ENCODE measurements at places on chromosomes 2 and 18. TPM values are rescaled to one million over a fixed set of nuclear protein-coding genes. Genes with fewer than 3 reads are reported as not detected.

DNA sequence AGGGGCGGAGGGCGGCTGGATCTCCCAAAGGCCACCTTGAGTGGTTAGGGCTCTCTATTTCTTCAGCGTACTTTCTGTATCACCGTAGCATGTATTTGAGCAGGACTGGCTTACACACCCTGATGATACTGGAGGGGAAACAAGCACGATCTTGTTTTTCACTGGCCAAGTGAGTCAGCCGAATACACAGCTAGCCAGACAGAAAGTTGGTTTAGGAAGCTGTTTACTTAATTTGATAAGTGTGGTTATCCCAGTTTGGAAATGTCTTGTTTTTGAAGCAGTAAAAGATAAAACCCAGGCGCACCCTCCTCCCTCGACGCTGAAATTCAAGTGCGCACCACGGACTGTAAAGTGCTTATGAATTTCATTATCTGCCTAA is 582 bp downstream of the RIOK3 start:
- no peak for DNase-seq

- DNase-seq, result no peak
Observed at GRCh38 chr2:180966378-180966777, 14.0 kb upstream of the UBE2E3 start.

DNA sequence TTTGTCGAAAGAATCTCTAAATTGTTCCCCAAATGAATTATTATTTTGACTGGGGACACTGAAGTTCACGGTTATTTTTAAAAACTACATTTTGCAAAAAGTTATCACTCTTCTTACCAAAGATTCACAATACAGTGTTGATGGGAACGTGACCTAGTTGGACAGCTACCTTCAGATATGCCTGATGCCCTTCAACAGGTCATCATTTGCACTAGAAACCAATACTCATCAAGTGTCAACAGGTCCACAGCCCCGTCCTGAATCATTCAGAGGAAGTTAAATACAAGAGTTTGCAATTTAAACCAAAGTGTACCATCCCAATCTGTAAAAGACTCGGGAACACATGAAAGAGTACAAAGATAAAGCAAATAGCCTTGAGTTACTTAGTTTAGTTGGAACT is 28.3 kb downstream of the BCL2 start:
- DNase-seq, result no peak

DNA sequence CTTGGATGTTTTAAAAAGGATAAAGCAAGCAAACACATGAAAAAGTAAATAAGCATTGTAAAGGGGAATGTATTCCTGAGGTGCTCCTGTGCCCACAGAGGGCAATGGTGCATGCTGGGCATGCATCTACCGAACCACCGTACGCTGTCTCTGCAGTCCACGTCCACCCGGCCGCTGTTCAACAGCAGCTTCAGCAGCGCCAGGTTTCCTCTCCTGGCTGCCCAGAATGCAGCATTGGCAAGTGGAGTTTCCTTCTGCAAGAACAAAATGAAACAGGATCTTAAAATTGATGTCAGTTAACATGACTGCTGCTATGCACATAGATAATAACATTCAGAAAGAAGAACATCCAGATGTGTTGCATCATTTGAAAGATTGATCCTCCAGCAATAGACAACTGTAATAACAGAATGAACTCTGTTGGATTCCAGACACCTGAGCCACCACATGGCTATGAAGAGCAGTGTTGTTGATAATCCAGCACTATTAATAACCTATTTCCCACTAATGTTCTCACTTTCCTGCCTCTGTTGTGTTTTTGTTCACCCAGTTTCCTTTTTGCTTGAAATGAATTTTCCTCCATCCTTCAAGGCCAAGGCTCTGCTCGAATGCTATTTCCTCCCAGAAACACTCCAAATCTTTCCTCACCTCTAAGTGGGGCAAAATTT is 13.6 kb downstream of the ANKRD29 start:
- no peak for DNase-seq

- DNase-seq, result no peak
Observed at GRCh38 chr2:67018301-67018700, 378.8 kb upstream of the ETAA1 start.

DNA sequence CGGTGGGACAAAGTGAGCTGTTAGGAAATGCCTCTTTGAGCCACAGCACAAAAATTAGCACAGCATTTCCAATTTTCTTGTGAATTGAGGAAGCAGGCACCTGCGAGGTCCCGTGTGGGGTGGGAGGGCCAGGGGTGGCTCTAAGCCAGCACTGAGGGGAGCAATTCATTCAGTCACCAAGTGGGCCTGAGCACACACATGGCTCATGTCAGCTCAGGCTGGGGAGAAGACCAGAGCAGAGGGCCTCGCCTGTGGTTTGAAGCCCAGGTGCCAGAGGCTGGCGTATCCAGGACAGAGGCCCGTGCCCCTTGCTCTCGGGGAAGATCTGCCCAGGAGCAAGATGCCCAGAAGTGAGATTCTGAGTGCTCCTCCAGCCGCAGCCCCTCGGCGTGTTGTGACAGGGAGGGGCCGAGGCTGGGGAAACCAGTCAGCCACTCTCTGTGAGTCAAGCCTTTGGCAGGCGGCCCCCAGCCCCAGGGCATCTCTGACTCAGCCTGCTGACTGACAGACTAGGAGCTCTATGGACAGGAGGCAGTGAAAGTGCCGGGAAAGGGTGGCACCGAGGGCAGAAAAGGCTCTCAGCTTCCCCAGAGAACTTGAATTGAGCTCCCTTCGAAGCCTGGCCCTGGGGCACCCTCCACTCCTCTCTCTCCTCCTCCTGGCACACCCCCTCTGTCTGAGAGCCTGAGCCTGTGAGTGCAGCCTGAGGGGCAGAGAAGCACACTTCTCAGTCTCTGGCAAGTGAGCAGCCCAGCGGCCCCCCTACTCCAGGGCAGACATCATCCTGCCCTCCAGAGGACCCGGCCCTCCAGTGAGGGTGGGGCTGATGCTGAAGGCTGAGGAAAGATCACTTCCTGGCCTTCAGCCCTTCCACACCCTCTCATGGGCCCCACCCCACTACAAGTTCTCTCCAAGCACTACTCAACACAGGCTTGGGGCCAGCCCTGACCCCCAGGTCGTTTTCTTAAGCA is 32.3 kb downstream of the CYP26B1 start:
- no peak for DNase-seq

DNA sequence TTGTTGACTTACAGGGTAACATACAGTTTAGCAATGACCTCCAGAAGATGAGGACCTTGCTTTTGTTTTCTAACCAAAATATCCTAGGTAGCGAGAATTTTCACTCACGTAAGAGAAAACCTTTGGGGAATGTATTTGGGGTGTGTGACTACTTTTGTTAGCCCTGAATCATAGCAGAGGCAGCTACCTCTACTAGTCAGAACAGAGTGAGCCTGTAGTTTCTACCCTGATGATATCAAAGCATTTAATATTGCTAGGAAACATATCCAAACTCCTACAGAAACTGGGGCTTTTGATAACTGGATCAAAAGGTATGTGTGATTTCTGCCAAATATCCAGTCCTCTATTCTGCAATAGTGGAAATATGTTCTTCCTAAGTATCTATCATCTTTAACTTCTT is 462.6 kb upstream of the ZEB2 start:
- no peak for DNase-seq

- no peak for DNase-seq
Observed at GRCh38 chr2:17800219-17800618, 16.0 kb upstream of the MSGN1 start.

DNA sequence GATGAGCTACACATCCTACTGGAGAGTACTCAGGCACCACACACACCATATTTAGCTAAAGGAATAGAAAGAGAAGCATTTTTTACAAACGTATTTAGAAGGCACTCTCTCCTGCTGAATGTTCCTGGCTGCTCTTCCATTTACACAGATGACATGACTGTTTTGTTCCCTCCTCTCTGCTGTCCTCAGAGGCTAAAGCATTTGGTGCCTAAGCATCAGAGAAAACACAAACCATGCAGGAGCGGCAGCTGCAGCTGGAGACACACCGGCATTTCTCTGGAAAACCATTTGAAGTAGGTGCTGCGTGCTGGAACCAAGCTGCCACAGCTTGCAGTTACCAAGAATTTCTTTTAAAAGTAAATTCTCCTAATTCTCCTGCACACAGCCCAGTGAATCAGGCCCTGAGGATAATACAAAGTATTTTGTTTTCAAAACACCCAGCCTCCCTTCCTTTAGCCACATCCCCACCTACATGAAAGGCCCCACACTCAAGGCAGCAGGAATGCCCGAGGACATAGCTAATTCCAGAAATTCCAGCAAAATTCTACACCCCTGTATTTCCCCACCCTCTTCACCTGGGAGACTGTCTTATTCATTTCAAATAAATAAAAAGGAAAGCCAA is 488.9 kb upstream of the SOX11 start:
- DNase-seq, result no peak

DNA sequence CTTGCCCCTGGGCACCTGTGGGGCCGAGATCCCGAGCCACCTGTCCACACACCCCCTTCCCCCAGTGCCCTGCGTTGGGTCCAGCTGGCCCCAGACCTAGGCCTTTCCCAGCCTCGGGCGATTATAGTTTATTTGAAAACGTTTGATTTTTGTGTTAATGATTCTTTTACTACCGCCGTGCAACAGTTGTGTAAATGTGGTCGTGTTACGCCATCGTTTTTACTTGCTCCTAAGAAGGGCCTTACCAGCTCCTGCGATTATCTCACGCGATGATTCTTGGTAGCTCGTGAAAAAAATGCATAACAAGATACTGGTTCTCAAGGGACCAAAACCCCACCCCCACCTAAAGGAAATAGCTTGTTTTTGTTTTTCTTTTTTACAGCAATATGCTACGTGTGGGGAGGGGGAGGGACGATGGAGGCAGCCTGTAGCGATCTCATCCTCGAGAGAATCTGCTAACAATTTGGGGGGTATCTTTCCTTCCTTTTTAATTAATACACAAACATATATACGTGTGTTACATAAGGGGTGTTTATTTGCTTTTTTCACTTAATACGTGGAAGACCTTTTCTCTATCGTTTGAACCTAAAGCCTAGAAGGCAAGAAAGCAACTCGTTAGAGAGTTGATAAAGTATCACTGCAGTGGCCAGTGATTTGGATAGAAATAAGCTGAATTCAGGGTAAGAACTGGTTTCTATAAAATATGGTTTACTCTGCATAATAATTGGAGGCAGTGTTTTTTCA is 1.0 kb downstream of the ZDBF2 start:
- no peak for DNase-seq

GRCh38 chr2:11160256-11160655 is 5.0 kb downstream of the SLC66A3 start:
- DNase-seq, result no peak

GRCh38 chr2:157782057-157782845 is 93.9 kb downstream of the ACVR1 start:
- no peak for DNase-seq

DNA sequence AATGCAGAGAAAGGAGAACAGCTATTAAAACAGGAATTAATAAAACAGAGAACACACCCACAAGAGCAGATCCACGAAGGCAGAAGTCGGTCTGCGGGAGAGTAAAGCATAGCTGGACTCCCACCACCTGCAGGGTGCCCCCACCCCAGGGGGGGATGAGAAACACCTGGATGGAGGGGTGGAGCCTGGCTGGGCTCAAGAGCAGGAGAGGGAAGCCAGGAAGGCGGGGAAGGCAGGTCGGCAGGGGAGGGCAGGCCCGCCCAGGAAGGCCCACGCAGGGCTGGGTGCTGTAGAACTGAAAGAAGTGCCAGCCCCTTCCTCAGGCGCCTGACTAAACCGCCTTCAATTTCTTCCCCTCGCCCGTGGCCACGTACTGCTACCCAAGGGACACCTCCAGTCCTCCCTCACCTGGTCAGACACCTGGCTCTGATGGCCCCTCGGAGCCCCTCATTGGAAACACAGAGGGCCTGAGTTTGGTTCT is 175.4 kb downstream of the HDAC4 start:
- no peak for DNase-seq

DNA sequence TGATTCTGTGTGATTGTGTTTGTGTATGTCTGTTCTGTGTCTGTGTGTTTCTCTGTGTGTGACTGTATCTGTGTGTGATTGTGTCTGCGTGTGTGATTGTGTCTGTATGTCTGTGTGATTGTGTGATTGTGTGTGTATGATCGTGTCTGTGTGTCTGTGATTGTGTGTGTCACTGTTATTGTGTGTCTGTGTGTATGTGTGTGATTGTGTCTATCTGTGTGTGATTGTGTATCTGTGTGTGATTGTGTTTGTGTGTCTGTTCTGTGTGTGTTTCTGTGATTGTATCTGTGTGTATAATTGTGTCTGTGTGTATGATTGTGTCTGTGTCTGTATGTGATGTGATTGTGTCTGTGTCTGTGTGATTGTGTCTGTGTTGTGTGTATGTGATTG is 11.7 kb upstream of the KLHL30 start:
- DNase-seq, result no peak

- no peak for DNase-seq
Observed at GRCh38 chr2:226354434-226354833, 445.2 kb downstream of the IRS1 start.

- DNase-seq, result no peak
Observed at GRCh38 chr18:53457068-53457467, 767.4 kb downstream of the MBD2 start.

GRCh38 chr2:106563195-106563594 is 76.0 kb downstream of the CD8B2 start:
- no peak for DNase-seq

GRCh38 chr18:23824669-23825068 is 135.4 kb downstream of the LAMA3 start:
- DNase-seq, result no peak

The SERPINB3 gene
- not detected for polyA plus RNA-seq

The DAPL1 gene
- not detected for polyA plus RNA-seq

The ZNF804A gene
- polyA plus RNA-seq, result not detected

The SPHKAP gene
- polyA plus RNA-seq, result not detected

The RNF125 gene
- polyA plus RNA-seq, result 8.9 TPM

The BCS1L gene
- polyA plus RNA-seq, result 16.8 TPM

The PRSS56 gene
- not detected for polyA plus RNA-seq

The UGT1A10 gene
- not detected for polyA plus RNA-seq

The FOXI3 gene
- polyA plus RNA-seq, result 0.19 TPM

The SLC9A2 gene
- not detected for polyA plus RNA-seq

The EEF1B2 gene
- 1,029 TPM for polyA plus RNA-seq

Measured in naive B cell (primary cell).